ENCODE measurements at places on chromosomes 12 and 14.

DNA sequence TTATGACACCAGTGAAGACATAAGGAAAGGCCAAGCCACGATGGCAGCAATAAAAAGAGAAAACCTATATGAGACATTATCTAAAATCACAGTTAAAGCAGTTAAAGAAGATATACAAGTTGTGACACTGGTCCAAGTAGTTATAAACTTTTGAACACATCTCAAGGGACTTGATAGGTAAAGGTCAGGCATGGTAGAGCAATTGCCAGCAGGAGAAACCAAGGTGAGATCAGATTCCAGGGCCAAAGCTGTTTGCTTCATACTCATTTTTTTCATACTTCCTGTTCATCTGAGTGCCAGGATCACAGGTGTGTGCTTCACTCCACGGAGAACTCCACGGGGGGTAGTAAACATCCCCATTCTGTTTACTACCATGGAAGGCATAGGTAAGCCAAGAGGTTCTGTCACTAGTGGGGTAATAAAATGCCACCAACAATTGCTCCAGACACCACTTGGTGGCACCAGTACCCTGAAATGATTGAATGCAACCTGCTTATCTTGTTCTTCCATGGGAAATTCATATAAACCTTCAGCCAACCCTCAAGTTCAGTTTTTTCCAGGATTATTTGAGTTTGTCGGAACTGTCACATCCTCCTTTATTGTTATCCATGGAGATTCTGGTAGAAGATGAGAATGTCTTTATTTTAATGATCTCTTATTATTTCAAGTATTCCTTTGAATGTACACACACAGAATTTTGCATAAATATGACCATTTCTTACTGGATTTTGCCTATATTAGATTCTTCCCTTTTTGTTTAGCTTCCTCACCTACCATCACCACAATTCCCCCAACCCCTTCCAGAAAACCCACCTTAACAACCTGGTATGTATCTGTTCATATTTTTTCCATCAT is 59.2 kb upstream of the TSPAN8 start:
- no peak for DNase-seq

- DNase-seq = no peak
Observed at GRCh38 chr12:68327896-68328295, 4.3 kb downstream of the MDM1 start.

GRCh38 chr14:23399591-23399990 is 8.5 kb downstream of the MYH6 start:
- DNase-seq = peak; percentile 44

- DNase-seq = no peak
Observed at GRCh38 chr12:49225576-49226166, 36.8 kb upstream of the TUBA1A start.

- no peak for DNase-seq
Observed at GRCh38 chr12:42582050-42582449, 7.5 kb downstream of the PRICKLE1 start.

- DNase-seq = no peak
Observed at GRCh38 chr12:30862486-30862885, 64.1 kb upstream of the TSPAN11 start.

DNA sequence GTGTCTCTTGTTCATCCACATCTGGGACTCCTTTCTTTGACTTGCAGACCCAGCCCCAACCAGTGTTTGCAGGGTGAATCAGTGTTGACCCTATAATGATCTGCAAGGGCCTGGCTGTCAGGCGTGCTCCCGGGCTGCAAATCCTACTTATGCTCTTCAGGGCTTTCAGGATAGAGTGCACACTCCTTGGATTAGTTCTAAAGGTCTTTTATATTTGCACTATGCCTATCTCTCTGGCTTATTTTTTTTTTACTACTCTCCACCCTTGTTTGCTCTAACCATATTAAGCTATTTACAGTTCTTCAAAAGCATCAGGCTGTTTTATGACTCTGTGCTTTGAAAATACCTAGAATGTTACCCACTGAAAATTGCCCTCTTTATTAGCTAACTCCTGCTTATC is 4.3 kb upstream of the PRICKLE1 start:
- DNase-seq = no peak

DNA sequence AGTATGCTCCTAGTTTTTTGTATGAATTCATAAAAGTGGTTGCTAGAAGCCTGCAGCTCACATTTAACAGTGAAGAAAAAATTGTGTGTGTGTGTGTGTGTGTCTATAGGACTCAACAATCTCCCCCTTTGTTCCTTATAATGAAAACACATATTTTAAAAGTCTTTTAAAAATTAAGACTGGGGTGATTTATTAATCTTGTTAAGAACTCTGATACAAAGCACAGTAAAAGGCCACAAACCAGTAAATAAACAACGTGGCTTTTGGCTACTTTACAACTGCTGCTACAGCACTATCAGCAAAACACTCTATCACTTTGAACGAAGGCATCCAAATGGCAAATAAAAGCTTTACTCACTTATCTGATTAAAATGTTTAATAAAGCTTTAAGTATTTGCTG is 594 bp upstream of the VCPKMT start:
- DNase-seq = no peak
